Heart left ventricle (tissue), 16 donors: ENCODE measurements at places on chromosomes 3 and 15. TPM values are rescaled to one million over a fixed set of nuclear protein-coding genes. Genes with fewer than 3 reads are reported as not detected.

DNA sequence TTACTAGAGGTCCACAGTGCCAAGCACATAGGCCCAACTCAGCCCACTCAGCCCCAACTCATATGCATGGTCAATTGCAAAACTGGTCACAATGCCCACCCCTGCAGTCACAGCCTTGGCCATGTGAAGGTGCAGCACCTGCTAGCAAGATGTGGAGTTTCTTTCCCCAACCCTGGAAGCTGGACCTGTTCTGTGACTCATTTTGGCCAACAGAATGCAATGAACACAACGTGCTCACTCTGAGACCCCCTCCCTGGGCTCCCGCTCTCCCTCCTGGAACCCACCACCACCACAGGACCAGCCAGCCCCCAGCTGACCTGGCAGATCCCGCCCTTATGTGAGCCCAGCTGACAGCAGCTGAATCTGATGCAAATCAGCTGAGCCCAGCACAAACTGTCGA, 34.4 kb downstream of the ALDH1L1 start:
- DNase-seq, result no peak

Gene LMAN1L
- 1.3 TPM for total RNA-seq

DNA sequence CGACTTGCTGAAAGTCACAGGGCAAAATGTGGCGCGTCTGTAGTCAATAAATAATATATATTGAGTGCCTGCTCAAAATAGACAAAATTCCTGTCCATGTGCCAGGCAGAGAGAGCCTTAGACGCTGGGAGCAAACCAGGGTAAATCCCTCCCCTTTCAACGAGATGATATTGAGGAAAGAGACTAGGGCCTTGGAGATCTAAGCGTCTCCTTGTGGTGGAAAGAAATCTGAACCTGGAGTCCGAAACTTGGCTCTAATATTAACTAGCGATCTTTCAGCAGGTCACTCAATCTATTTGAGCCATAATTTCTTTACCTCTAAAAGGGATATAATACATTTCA, 348 bp upstream of the DPP8 start:
- DNase-seq, result no peak

Gene SLC51A
- not detected for total RNA-seq

DNA sequence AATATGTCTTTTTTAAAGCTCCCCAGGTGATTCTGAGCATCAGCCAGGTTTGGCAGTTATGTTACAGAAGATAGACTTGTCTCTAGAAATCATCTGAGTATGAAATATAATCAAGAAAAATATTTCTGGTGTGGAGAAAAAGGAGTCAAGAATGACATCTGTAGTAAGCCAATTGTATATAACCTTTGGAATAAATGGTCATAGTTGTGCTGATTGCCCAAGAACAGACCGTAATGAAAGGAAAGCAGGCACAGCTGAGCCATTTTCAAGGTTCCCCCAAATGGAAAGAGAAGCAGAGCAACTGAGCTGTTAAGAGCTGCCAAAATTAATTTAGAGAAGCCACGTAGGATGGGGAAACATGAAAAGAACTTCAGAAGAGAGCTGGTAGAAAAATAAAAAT, 26.6 kb downstream of the GOLM2 start:
- DNase-seq, result no peak

Gene TSEN2
- 16.6 TPM for total RNA-seq
